Activated naive CD8-positive, alpha-beta T cell treated with anti-CD3 and anti-CD28 coated beads, Interleukin-2, amount 50 U/mL, for 16 hours (primary cell): ENCODE measurements at places on chromosomes 3 and 15.

DNA sequence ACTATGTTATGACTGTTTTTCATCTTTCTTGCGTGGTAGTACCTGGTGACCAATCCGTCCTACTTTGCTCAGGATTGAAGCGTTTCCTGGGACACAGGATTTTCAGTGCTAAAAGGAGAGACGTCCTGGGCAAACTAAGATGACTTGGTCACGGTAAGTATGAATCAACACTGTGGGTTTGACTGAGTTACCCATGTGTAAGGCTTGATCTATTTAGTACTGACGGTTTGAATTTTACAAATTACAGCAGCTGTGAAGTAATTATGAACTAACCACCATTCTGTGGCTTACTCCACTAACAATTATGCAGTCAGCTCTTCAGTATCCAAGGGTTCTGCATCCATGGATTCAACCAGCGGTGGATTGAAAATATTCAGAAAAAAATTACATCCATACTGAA, 172.9 kb upstream of the FEZF2 start:
- no peak for DNase-seq

- DNase-seq: no peak
Measured at GRCh38 chr3:50254577-50255250, 14.2 kb upstream of the SEMA3B start.

DNA sequence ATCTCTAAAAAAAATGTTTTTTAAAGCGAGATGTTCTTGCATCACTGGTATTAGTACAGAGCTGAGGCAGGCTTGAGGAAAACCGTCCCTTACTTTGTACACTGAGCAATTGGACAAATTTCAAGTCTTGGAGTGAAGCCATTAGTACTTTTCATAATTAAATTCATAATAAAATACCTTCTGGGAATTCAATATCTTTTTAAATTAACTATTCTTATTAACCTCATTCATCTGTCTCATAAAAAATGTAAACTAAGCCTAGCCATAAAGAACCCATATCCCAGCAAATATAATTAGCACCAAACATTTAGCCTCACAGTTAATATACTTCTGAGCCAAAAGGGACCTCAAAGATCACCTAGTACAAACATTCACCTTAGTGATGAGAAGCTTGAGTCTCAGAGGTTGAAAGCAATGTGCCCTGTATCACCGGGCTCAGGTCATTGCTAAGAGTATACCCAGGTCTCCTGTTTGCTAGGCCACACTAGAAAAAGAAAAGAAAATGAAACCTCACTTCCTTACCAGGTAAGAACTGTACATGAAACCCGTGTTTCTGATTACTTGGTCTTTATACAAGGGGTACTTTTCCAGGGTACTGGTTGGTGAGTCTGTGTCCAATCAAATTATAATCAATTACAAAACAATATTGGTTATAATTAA, 192.5 kb downstream of the ADAMTS9 start:
- no peak for DNase-seq

DNA sequence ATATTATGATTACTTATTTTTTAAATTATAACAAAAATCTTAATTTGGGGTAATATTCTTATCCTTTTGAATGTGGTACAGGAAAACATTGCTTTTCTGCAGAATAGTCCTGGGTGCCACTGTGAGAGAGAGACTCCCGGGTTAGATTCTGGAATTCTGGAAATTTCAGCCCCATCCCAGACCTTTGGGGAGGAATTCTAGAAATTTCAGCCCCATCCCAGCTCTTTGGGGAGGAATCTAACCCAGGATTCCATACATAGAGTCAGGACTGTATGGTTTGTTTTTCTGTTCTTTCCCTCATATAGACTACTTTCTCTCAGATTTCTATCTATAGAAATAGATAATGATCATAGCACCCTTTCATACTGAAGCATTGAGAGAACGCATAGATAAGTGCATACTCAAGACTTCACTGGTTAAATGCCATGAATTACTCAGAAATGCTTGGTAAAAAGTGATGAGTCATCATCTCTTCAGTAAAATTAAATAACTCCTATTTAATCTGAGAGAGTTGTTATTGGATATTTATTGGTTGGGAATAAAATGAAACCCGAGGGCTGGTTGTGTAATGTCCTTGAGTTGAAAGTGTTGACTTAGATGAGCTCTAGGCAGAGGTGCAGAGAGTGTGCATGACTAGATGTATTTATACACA, 8.3 kb downstream of the EIF2AK4 start:
- no peak for DNase-seq

- DNase-seq: no peak
Measured at GRCh38 chr15:38005953-38006808, 71.7 kb downstream of the TMCO5A start.

DNA sequence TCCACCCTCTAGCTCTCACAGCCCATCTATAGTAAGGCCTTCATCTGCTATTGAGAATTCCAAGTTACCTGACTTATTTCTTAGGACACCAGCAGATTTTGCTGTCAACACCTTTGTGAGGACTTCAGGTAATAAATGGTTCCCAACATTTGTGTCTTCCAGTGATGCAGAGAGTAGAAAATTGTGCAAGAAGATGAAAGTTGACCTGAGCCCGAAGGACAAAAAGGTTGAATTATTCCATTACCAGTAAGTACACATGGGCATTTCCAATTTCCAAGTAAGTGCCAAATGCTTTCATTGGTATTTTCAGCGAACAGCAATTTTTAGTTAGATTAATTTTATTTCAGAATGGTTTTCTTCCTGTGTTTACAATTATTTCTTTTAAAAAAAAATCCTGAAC, 35.4 kb downstream of the PDIA5 start:
- DNase-seq: no peak

DNA sequence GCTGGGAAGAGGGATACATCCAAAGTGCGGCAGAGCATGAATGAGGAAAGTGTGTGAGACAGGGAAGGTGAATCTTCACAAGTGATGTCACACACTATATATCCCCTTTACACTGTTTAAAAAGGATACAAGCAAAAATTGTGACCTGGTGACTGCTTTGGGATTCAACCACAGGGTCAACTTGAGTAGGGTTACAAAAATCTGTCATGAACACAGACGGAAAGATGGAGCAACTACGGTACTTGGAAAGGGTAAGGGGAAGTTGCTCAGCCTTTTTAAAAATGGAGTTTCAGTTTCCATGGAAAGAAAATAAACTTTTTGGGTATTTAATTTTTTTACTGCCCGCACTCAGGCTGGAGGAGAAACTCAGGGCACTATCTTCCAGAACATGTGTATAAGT, 60.3 kb downstream of the B3GNT5 start:
- no peak for DNase-seq
